ENCODE measurements at places on chromosomes 13 and 19. TPM values are rescaled to one million over a fixed set of nuclear protein-coding genes. Genes with fewer than 3 reads are reported as not detected.

- no peaks in the 10 kb centered on the region for H3K4me1 ChIP-seq
- DNase-seq = no peak
- no peaks in the 10 kb centered on the region for H3K36me3 ChIP-seq
- no peak overlapping the region for H3K4me3 ChIP-seq
- peaks cover 27% of the 10 kb centered on the region for H3K27me3 ChIP-seq
Measured at GRCh38 chr19:16779539-16780163, 49.5 kb upstream of the SIN3B start.

GRCh38 chr19:36252047-36252446 lies 37.1 kb downstream of the ZNF146 start:
- peaks cover 8% of the 10 kb centered on the region for H3K27me3 ChIP-seq
- H3K4me1 ChIP-seq = no peaks in the 10 kb centered on the region

ZNF99 gene
- total RNA-seq = not detected

DNA sequence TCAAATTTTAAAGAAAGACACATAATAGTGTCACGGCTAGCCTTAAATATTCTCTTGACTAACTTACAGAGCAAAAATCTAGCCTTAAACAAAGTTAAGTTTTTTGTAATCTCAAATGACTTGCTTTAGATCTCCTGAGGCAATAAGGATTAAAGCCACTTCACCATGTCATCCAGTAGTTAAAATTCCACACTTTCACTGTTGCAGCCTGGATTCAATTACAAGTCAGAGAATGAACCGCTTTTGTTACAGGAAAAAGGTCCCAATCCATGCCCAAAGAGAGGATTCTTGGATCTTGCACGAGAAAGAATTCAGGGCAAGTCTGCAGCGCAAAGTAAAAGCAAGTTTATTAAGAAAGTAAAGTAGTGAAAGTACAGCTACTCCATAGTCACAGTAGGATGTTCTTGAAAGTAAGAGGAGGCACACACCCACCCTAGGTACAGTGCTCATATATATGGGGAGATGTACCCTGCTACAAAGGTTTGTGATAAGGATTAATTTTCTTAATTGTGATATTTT lies 34.6 kb upstream of the CD177 start:
- H3K27me3 ChIP-seq = no peaks in the 10 kb centered on the region
- H3K36me3 ChIP-seq = peaks cover 1% of the 10 kb centered on the region
- no peaks in the 10 kb centered on the region for H3K4me1 ChIP-seq
- H3K27ac ChIP-seq = no peak overlapping the region

DNA sequence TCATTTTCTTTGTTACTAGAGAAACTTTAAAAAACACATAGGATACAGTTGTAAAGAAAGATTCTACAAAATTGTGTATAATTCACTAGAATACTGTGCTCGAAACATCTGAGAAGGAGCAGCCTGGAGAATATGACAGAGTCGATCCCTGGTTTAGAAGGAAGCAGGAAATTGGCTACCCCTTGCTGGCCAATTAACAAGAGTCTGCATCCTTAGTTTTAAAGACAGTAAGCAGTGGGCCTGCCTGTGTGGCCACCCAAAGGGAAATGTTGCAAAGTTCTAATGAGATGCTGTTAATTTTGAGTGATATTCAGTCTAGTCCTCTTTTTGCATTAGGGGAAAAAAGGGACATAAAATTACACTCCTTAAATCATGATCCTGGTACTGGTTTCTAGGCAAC lies 988.6 kb downstream of the PCDH17 start:
- peak overlapping the region; percentile 25 for H3K27ac ChIP-seq
- no peak overlapping the region for H3K4me3 ChIP-seq
- H3K27me3 ChIP-seq = no peaks in the 10 kb centered on the region
- H3K36me3 ChIP-seq = no peaks in the 10 kb centered on the region
- no peak for DNase-seq

FXYD1 gene
- not detected for total RNA-seq

- peaks cover 20% of the 10 kb centered on the region for H3K36me3 ChIP-seq
- peaks cover 10% of the 10 kb centered on the region for H3K4me1 ChIP-seq
- DNase-seq = no peak
- peak overlapping the region; percentile 23 for H3K27ac ChIP-seq
Measured at GRCh38 chr13:27573265-27573664, 47.1 kb downstream of the LNX2 start.

DNA sequence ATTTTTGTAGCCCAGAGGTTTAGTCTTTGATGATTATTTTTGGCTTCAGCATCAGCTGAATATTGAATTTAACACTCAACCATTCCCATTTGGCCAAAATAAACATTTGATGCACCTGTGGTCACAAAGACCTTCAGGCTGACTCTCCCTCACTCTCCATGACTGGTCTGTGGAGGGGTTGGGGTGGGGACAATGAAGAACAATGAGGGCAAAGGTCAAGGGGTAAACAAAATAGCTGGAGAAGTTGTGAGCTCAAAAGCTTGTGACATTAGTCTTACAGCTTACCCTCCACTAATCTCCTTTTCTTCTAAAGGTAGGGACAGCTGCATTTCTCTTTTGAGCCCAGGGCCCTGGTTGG lies 86.9 kb downstream of the SLC15A1 start:
- no peak overlapping the region for H3K4me3 ChIP-seq
- H3K27ac ChIP-seq = peak overlapping the region; percentile 65
- no peak for DNase-seq
- no peaks in the 10 kb centered on the region for H3K36me3 ChIP-seq

DNA sequence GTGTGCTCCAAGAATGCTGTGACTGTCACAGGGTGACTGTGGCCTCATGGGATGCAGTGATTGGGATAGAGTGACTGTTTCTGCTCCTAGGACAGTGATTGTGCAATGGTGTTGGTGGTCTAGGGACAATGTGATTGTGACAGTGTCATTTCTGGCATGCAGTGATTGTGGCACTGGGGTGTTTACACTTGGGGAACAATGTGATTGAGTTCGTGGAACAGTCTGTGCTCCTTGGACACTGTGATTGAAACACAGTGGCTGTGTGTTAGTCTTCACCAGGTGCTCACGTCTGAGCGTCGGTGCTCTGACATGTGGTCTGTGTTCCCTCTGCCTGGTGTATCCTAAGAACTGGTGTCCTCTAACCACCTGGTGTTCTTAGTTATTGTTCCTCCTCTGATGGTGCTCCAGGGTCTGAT lies 1.7 kb downstream of the PDE4A start:
- H3K27ac ChIP-seq = no peak overlapping the region
- H3K27me3 ChIP-seq = peaks cover 84% of the 10 kb centered on the region
- H3K4me1 ChIP-seq = peaks cover 8% of the 10 kb centered on the region
- no peak overlapping the region for H3K4me3 ChIP-seq
- DNase-seq = no peak
- no peaks in the 10 kb centered on the region for H3K36me3 ChIP-seq

DNA sequence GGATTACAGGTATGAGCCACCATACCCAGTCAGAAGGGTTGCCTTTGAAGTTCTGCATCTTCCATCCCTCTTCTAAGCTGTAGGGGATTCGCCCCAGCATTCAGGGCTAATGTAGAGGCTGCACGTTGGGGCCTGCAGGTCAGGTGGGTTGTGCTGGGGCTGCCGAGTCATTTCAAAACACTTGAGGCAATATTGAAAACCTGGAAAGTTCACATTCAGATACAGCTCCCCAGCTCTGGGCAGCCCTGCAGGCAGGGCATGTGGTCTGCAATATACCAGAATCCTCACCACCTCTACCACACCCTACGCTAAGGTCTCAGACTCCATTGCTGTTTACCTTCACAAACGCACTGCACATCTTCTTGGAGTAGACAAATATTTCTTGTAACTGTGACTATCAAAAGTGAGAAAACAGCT lies 24.6 kb downstream of the CCNE1 start:
- peaks cover 13% of the 10 kb centered on the region for H3K27me3 ChIP-seq
- no peaks in the 10 kb centered on the region for H3K4me1 ChIP-seq
- no peak for DNase-seq
- no peak overlapping the region for H3K4me3 ChIP-seq
- no peak overlapping the region for H3K27ac ChIP-seq
- no peaks in the 10 kb centered on the region for H3K36me3 ChIP-seq

RFX1 gene
- total RNA-seq = 30.6 TPM

DNA sequence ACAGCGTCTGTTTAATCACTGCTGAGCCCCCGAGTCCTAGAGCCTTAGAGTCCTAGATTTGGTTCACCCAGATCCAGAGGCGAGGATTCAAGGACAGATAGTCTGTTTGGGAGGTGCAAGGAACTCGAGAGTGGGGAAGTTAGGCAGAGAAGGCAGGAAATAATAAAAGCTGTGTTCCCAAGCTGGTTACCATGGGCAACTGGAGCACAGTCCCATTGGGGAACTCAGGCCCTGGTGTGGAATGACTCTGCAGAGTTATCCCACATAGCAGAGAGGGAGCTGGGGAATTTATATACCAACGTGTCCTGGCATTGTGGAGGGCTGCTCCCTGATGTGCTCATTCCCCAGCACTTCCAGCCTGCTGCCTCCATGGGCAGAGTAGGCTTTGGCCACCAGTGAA lies 9.7 kb downstream of the IGSF23 start:
- H3K4me1 ChIP-seq = peaks cover 1% of the 10 kb centered on the region
- no peak for DNase-seq
- peaks cover 3% of the 10 kb centered on the region for H3K36me3 ChIP-seq
- H3K4me3 ChIP-seq = no peak overlapping the region
- H3K27ac ChIP-seq = no peak overlapping the region

GRCh38 chr13:97238883-97239282 lies 16.8 kb downstream of the MBNL2 start:
- peaks cover 59% of the 10 kb centered on the region for H3K4me1 ChIP-seq
- no peak overlapping the region for H3K27ac ChIP-seq
- H3K4me3 ChIP-seq = no peak overlapping the region
- DNase-seq = no peak
- peaks cover 3% of the 10 kb centered on the region for H3K27me3 ChIP-seq

GRCh38 chr19:40686882-40687524 lies 3.4 kb downstream of the NUMBL start:
- DNase-seq = no peak
- peaks cover 8% of the 10 kb centered on the region for H3K36me3 ChIP-seq
- no peaks in the 10 kb centered on the region for H3K27me3 ChIP-seq
- H3K4me3 ChIP-seq = no peak overlapping the region

DNA sequence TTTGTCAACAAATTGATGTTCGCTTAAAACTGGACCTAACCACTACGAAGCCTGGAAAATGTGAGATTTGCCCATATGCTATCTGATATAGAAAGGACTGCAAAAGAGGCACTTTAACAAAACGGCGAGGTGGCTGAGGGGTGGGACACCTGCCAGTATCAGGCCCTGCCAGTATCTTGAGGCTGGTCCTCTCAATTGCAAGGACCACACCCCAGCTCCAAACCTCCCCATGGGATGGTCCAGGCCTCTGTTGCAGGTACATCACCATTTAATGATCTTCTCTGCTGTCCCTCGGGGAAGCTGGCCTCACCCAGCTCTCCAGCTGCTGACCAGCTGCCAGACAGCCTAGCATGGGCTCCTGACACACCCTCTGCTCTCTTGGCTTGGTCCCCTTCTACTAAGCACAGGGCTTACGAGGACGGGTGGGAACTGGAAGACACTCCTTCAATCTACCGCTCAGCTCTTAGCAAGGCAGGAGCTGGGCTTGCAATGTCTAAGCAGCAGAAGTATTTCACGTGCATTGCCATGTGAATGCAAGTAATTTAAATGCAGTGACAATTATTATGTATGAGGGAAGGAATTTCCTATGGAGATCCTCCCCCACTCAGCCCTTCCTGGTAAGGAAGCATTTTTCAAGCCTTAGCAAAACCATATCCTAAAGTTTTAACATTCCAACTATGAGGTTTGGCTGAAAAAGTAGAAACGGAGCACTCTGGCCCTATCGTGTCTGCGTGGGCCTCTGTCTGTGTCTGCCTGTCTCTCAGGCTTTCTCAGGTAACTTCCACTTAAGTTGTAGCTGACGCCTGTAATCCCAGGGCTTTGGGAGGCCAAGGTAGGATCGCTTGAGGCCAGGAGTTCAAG lies 63.9 kb downstream of the LATS2 start:
- peak overlapping the region; percentile 45 for H3K27ac ChIP-seq
- H3K4me1 ChIP-seq = peaks cover 2% of the 10 kb centered on the region
- H3K36me3 ChIP-seq = peaks cover 12% of the 10 kb centered on the region
